ENCODE measurements at places on chromosomes 6 and 20.

DNA sequence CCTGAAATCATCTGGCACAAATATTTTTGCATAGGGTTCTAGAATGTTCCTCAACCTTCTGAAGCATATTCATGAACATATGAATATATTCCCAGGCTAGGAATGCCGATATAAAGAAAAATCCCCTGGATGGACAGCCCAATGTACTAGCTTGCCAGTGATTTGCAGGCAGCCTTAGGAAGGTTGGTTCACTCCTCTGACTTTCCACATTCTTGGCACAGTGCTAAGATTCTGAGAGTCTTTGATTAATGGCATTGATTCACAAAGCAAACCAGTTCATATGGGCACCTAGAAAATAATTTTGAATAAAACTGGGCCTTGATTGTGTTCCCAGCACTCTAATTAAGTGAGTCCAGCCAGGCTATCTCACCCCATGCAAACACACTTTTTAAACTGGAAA lies 56.9 kb upstream of the ENPP4 start:
- DNase-seq = no peak

- no peak for DNase-seq
Observed at GRCh38 chr6:142207265-142207877, 60.3 kb downstream of the VTA1 start.

GRCh38 chr6:53495506-53496499 lies 49.1 kb downstream of the GCLC start:
- no peak for DNase-seq

- DNase-seq = no peak
Observed at GRCh38 chr20:64245746-64246595, 9.6 kb upstream of the PCMTD2 start.

DNA sequence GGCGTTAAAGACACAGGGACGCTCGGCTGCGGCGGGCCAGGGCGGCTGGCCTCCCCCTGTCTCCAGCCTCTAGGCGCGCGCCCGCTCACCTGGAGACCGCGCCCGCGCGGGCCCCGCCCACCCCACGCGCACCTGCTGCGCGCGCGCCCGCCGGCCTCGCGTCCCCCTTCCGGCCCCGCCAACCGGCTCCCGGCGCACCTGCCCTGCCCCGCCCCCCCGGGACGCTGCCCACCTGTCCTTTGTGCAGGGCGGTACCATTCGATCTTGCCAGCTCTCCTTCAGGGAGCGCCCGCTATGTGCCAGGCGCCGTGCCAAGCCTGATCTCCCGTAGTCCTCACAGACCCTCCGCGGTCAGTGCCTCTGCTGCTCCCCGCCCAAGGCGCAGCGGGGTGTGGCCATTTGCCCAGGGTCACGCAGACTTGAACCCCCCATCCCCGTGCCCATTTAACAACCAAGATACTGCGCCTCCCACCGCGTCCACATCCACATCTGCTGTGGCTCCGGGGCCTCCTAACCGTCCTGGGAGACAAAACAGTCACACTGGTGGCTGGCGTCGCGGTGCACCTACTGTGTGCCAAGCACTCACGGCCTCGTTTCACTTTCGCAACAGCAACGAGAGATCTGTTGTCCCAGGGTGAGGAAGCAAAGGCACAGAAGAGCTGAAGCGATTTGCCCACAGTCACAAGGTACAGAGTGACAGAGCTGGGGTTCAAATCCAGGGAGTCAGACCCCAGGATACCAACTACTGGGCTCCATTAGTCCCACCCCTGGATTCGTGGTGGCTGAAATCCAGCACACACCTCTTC lies 48.1 kb downstream of the NOL4L start:
- DNase-seq = peak; percentile 62

DNA sequence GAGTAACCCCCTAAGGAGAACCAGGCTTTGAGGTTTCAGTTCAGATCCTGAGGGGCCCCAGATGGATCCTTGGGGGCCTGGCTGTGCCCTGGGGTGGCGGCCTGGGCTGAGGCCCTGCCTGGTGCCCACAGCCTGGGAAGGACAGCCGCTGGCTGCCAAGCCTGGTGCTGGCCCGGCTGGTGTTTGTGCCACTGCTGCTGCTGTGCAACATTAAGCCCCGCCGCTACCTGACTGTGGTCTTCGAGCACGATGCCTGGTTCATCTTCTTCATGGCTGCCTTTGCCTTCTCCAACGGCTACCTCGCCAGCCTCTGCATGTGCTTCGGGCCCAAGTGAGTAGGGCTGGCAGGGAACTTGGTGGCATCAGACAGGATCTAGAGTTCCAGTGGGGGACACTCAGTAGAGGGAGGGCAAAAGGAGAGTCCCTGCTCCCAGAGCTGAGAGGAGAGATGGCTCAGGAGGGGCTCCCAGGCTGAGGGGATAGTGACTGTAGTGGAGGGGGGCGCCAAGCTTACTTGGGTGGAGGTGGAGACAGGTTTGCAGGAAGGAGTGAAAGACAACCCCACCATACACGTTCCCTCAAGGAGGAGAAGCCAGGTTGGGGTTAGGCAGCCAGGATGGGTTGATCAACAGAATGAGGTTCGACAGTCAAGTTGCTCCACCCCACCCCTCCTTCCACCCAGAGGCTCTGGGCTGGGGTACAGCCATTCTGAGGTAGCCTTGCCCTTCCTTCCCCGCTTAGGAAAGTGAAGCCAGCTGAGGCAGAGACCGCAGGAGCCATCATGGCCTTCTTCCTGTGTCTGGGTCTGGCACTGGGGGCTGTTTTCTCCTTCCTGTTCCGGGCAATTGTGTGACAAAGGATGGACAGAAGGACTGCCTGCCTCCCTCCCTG lies 9.5 kb downstream of the SLC29A1 start:
- no peak for DNase-seq

- DNase-seq = no peak
Observed at GRCh38 chr6:89818977-89819335, 638 bp downstream of the MDN1 start.

DNA sequence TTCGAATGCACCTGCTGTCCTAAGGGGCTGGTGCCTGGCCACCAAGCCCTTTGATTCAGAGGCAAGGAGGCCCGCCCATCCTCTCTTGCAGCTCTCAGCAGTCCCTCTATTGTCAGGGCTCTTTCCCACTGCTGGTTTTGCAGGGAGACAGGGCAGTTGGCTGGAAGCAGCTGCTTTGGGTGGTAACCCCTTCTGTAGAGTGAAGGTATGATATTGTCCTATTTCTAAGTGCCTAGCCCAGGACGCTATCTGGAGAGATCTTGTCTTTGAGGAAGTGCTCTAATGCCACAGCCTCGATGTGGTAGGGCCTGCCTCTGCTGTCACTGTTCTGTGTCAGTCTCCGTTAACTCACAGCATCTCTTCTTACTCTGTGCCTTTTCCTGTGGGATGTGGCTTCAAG lies 5.6 kb downstream of the PLCG1 start:
- no peak for DNase-seq

- no peak for DNase-seq
Observed at GRCh38 chr6:146224988-146225387, 196.1 kb downstream of the GRM1 start.

GRCh38 chr6:106048336-106048735 lies 37.8 kb upstream of the PRDM1 start:
- DNase-seq = no peak

- no peak for DNase-seq
Observed at GRCh38 chr20:38225240-38225899, 35.2 kb downstream of the KIAA1755 start.

DNA sequence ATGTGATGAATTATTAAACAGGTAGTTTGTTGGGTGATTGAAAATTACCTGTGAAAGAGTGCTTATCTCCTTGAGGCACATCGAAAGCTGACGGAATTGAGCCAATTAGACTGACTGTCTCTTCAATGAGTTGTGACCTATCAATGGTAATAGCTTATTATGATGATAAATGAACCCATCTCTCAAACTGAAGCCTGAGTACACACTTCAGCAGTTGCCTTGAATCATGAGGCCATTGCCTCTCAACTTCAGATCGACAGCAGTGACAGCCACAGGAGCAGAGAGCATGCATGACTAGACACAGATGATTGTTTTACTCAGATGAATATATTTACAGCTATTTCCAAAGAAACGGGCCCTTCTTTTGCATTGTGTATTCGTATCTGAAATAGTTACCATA lies 323.9 kb downstream of the LAMA2 start:
- DNase-seq = no peak

GRCh38 chr6:159751448-159751847 lies 10.4 kb upstream of the ACAT2 start:
- no peak for DNase-seq

GRCh38 chr6:35725721-35726438 lies 11.0 kb upstream of the ARMC12 start:
- DNase-seq = no peak

DNA sequence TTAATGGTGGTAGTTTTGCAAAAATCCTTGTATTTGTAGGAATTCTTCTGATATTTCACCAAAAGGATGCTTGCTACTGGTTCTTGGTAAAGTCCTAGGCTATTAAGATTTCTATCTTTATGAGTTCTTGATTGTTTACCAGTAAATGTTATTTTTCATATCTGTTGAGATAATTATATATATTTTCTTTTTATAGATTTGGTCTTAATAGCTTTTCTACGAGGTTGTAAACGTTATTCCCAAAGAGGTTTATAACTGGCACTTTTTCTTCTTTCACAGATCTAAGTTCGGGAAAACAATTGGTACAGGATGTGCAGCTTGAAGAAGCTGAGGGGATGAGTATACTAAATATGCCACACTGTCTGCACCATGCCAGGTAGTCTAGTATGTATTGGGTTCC lies 55.1 kb upstream of the HBS1L start:
- DNase-seq = no peak

- DNase-seq = no peak
Observed at GRCh38 chr6:170199716-170200115, 91.2 kb downstream of the DLL1 start.

GRCh38 chr6:41901882-41902519 lies 6.8 kb upstream of the USP49 start:
- no peak for DNase-seq

DNA sequence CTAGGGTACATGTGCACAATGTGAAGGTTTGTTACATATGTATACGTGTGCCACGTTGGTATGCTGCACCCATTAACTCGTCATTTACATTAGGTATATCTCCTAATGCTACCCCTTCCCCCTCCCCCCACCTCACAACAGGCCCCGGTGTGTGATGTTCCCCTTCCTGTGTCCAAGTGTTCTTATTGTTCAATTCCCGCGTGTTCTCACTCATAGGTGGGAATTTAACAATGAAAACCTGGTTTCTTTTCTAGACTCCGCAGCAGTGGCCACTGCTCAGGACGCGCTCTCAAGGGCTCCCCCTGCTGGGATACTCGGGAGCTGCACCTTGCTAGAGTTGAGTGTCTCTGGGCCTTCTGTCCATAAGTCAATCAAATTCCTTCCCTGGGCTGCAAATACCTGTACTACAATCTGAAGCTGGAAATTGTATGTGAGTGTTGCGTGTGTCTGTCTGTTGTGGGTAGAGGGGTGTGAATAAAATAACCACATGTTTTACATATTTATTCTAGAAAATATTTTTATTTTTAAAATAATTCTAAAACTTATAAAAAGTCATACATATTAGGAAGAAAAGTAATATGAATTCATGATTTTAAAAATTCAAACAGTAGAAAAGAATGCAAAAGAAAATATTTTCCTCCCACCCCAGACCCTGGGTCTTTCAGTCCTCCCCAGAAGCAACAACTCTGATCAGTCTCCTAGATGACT lies 8.2 kb upstream of the CEP250 start:
- peak; percentile 83 for DNase-seq

DNA sequence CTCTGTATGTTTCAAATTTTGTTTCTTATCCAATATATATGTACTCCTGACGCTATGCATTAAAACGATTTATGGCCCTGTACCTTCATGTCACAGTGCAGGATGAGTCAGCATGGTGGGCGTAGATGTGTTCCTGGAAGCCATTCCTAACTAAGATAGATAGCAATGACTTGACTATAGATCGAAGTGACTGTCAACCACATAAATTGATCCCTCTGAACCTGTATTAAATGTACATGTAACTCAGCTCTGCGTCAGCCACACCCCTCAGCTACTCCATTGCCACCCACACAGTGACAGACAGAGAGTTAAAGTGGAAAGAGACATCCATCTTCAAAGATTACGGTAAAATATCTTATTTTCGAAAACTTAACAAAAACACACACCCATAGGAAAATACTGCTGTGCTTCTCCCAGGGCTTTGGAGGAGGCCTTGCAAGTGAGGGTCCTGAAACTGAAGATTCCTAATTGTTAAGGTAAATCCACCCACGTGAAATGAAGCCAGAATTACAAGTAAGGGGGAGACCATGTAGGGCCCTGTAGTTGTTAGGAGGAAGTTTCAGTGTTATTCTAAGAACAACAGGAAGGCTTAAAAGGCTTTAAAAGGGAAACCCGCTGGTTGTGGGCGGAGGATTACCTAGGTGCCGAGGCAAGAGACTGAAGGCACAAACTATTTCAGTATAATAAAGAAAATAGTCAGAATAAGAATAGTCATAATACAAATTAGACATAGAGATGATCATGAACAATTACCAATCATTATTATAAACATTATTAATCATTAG lies 10.3 kb upstream of the RAD21L1 start:
- DNase-seq = no peak

GRCh38 chr6:111764238-111765175 lies 108.7 kb downstream of the FYN start:
- DNase-seq = no peak

- DNase-seq = no peak
Observed at GRCh38 chr6:150343434-150343833, 25.4 kb upstream of the IYD start.

GRCh38 chr6:129750360-129750759 lies 40.4 kb upstream of the ARHGAP18 start:
- no peak for DNase-seq
